T1000 (cell line): ENCODE measurements at places on chromosomes 4 and X.

DNA sequence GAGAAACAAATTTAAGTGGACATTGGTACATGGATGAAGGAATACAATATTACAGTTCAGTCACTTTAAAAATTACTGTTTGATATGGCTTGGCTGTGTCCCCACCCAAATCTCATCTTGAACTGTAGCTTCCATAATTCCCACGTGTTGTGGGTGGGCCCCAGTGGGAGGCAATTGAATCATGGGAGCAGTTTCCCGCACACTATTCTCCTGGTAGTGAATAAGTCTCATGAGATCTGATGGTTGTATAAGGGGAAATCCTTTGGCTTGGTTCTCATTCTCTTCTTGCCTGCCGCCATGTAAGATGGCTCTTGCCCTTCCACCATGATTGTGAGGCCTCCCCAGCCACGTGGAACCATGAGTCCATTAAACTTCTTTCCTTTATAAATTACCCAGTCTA lies 804.2 kb upstream of the FRG1 start:
- DNase-seq = no peak

- no peak for DNase-seq
Observed at GRCh38 chr4:113162089-113162488, 112.6 kb downstream of the ANK2 start.

GRCh38 chrX:45233531-45233930 lies 32.9 kb upstream of the DIPK2B start:
- DNase-seq = no peak

DNA sequence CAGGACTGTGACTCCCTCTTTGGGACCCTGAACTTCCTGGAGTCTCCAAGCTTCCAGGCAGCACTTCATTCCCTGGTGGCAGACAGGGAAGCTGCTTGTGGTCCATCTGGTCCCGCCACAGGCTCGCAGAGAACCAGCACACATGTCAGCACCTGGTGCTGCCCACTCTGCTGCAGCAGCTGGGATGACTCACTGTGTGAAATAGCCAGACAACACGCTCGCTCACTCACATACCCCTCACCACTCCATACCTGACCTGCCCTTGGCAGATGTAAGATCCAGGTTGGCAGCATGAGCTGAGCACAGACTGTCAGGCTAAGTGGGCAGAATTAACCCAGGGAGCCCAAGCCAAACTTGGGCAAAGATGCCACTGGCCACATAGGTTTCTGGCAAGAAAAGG lies 613.5 kb downstream of the PCDH18 start:
- DNase-seq = no peak

DNA sequence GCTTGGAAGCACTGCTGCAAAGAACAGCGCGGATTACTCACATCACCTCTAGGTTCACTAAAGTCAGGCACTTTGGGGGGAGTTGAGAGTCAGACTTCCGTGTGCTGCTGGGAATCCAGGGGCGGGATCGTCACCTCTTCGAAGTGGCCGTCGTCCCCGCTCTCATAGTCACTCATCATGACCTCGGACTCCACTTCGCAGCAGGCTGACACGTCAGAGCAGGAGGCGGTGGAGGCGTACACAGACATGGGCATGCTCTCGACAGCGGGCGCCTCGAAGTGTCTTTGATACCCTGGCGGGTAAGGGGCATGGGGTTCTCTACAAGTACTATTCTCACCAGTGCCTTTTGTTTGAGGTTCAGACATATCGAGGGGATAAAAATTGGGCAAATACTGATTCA lies 33.1 kb upstream of the MTNR1A start:
- no peak for DNase-seq

- DNase-seq = no peak
Observed at GRCh38 chrX:22313766-22314165, 41.1 kb downstream of the CBLL2 start.
